ENCODE measurements at places on chromosomes 7 and 10. TPM values are rescaled to one million over a fixed set of nuclear protein-coding genes. Genes with fewer than 3 reads are reported as not detected.

GRCh38 chr10:44974628-44975430 is 3.8 kb downstream of the DEPP1 start:
- peaks cover 25% of the 10 kb centered on the region for H3K4me1 ChIP-seq
- H3K27ac ChIP-seq = peak overlapping the region; percentile 54
- DNase-seq = peak; percentile 85
- H3K27me3 ChIP-seq = no peaks in the 10 kb centered on the region

The LRRD1 gene
- total RNA-seq = not detected

The ITIH2 gene
- not detected for total RNA-seq

- no peaks in the 10 kb centered on the region for H3K36me3 ChIP-seq
- H3K4me1 ChIP-seq = no peaks in the 10 kb centered on the region
- no peak overlapping the region for H3K27ac ChIP-seq
- no peak overlapping the region for H3K4me3 ChIP-seq
Measured at GRCh38 chr10:12937527-12937926, 64.0 kb downstream of the CCDC3 start.

The INHBA gene
- total RNA-seq = 0.19 TPM

The GHRHR gene
- total RNA-seq = not detected

DNA sequence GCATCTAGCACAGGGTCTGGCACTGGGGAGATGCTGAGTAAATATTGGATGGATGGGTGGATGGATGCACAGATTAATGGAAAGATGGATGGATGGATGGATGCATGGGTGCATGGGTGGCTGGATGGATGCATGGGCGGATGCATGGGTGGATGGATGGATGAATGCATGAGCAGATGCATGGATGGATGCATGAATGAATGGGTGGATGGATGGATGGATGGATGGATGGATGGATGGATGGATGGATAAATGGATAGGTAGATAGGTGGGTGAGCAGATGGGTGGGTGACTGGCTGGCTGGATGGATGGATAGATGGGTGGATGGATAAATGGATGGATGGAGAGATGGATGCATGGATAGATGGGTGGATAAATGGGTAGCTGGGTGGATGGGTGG is 5.7 kb downstream of the PAX4 start:
- no peak overlapping the region for H3K4me3 ChIP-seq
- no peaks in the 10 kb centered on the region for H3K4me1 ChIP-seq
- no peak overlapping the region for H3K27ac ChIP-seq
- peaks cover 25% of the 10 kb centered on the region for H3K27me3 ChIP-seq
- DNase-seq = no peak

The FRMD4A gene
- total RNA-seq = 0.35 TPM

DNA sequence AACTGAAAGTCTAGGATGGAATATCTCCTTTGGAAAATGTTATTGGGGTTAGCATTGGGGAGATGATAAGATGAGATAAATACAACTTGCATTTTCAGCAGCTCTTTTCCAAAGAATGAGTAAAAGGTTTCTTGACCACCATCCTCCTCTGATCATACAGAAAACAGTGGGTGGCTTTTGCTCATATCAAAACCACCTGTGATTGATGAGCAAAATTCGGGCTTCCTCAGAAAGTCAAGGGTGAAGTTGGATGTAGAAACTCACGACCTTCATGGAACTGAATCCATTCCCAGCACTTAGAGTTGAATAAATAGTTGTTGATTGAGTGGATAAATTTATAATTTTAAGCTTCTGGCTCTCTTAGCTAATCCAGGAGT is 158.4 kb downstream of the DNAJB6 start:
- H3K27ac ChIP-seq = peak overlapping the region; percentile 91
- peak; percentile 37 for DNase-seq
- peak overlapping the region; percentile 69 for H3K4me3 ChIP-seq
- peaks cover 22% of the 10 kb centered on the region for H3K27me3 ChIP-seq

GRCh38 chr7:322111-322671 is 32.2 kb downstream of the FOXL3 start:
- H3K27me3 ChIP-seq = peaks cover 20% of the 10 kb centered on the region
- no peak overlapping the region for H3K4me3 ChIP-seq
- H3K36me3 ChIP-seq = no peaks in the 10 kb centered on the region
- H3K4me1 ChIP-seq = no peaks in the 10 kb centered on the region

DNA sequence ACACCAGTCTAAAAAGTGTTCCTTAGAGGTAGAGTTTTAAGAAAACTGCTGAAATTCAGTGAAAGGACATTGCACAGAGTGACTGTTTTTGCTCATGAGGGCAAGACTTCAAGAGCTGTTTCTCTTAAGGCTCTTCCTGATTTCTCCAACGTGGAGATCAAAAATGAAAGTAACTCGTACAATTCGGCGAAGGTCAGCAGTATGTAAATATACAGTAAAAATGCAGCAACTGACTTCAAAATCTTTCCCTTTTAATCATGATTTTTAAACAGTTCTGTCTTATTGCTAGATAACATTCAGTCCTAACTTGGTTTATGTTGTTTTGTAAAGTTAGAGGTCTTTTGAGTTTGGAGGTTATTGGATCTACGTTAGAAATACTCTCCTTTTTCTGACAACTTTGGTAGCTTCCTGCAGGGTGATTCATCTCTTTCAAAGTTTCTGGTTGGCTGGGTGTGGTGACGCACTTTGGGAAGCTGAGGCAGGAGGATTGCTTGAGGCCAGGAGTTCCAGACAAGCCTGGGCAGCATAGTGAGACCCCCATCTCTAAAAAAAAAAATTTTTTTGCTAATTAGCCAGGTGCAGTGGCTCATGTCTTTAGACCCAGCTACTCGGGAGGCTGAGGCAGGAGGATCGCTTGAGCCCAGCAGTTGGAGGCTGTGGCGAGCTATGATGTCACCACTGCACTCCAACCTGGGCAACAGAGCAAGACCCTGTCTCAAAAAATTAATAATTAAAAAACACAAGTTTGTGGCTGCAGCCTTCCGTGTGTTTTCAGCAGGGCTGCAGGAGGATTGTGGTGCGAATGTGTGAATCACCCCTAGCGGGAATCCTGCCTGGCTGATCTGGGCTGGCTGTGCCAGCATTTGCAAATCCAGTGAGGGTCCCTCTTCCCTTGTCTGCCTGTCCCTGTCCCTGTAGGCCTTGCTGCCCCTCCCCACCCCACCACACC is 29.2 kb upstream of the AP5Z1 start:
- peaks cover 3% of the 10 kb centered on the region for H3K36me3 ChIP-seq
- peak overlapping the region; percentile 96 for H3K4me3 ChIP-seq
- peak overlapping the region; percentile 95 for H3K27ac ChIP-seq
- peak; percentile 30 for DNase-seq
- H3K4me1 ChIP-seq = peaks cover 68% of the 10 kb centered on the region

DNA sequence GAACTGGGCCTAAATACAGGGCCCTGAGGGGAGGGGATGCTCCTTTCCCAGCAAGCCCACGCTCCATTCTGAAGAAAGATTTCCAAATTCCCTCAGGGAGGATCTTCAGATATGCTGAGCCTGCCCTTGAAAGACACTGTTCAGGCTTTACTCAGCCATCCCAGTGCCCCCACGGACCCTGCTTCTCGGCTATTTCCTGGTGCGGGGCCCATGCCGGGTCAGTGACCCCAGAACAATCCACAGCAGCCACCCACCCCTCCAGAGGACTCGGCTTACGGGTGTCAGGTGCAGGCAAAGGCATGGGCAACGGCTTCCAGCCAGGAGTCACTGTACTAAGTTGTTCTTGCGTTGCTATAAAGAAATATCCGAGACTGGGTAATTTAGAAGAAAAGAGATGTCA is 137.1 kb downstream of the OAT start:
- no peak for DNase-seq
- H3K27ac ChIP-seq = no peak overlapping the region
- no peaks in the 10 kb centered on the region for H3K36me3 ChIP-seq

The KCNK18 gene
- not detected for total RNA-seq
